Stimulated activated CD4-positive, alpha-beta T cell treated with anti-CD3 and anti-CD28 coated beads, Interleukin-1b, Interleukin-23, amount 100 ng/mL, for 48 hours (primary cell): ENCODE measurements at places on chromosomes 5 and 9.
A peak's percentile ranks its signal among the peaks of the same experiment; 100 is the strongest.

DNA sequence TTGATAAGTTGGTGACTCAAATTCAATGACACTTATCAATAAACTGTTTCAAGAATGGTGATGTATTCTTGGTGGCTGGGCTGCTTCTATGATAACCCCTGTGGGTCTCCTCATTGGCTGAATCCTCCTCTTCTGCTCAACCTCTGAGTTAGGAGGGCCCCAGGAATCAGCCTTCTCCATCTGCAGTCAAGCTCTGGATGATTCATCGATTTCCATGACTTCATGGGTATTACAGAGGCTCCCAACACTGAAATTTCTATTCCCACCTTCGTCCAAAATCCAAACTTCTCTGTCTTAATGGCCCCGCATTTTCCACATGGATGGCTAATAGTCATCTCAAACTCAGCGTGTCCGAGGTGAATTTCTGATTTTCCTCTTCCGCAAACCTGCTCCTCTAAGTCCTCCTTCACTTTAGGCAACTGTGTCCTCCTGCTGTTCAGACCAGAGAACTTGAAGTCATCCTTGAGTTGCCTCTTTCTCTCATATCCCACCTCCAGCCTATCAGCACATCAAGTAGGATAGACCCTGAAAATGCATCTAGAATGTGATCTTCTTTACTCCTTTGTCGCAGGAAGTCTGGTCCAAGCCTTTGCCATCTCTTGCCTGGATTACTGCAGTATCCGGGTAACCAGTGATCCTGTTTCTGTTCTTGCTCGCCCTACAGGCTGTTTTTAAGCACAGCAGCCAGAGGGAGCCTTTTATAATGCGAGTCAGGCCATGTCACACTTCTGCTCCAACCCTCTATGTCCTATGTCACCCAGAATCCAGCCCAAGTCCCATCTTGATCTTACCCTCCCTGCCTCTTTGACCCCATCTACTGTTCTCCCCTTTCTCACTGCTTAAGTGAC, 41.4 kb upstream of the IL7R start:
- peak; percentile 59 for DNase-seq

GRCh38 chr5:173926359-173926758, 38.2 kb downstream of the CPEB4 start:
- no peak for DNase-seq

DNA sequence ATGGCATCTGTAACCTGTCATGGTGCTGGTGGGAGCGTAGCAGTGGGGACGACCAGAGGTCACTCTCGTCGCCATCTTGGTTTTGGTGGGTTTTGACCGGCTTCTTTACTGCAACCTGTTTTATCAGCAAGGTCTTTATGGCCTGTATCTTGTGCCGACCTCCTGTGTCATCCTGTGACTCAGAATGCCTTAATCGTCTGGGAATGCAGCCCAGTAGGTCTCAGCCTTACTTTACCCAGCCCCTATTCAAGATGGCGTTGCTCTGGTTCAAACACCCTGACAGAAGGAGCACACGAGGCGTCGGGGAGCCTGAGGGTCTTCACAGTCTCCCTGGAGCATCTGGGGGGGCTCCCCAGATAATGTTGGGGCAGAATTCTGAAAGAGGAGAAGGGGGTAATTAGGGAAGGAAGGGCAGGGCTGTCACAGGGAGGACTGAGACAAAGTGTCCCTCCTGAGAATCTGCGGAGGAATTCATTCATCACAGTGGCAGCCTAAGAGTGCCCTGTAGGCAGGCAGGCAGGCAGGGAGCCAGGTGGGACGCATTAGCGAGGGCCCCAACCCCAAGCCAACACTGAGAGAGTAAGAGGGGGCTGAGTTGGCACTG, 21.3 kb upstream of the NCS1 start:
- no peak for DNase-seq

GRCh38 chr5:153237671-153238332, 252.7 kb upstream of the GRIA1 start:
- no peak for DNase-seq

- DNase-seq: no peak
These were observed 368.3 kb downstream of the ENC1 start for GRCh38 chr5:74272024-74272775.

GRCh38 chr5:93299681-93300308, 281.2 kb downstream of the NR2F1-AS1 start:
- no peak for DNase-seq

DNA sequence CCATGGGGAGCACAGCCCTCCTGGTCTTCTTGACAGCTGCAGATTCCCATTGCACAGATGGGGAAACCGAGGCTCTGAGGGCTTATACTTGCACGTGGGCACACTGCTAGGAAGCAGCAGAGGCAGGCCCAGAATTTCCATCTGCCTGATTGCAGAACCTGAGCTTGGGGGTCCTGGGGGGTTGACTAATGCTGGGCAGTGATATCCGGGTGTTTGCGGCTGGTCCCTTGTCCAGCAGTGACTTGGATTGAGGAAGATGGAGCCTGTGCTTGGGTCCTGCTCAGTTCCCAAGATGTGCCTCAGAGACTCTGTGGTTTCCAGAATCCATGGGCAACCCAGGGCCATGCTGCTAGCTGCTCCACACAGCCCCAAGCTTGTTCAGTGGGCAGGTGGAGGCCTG, 91.2 kb downstream of the PHF2 start:
- DNase-seq: no peak

DNA sequence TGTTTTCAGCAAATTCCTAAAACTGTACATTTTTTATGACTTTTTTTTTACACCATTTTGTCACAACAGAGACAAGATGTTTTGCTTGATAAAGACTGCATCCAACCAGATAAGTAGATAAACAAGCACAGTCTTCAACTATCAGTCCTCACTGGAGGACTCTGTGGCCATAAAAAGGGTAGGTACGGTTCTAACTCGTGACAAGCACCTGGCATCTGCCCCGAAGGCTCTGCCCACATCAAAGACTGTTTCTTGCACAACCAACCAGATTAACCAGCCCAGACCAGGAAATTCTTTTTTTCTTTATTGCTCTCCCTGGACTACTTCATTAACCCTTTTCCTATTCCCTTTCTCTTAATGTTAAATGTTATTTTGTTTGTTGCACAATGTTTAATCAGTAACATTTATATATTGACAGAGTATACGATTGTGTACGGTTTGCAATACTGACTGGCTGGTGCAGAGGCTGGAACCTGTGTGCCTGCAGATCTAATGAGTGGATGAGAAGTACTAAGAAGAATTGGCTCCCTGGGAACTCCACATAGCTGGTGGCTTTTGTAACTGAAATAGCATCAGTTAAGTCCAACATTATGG, 74.1 kb downstream of the SERINC5 start:
- DNase-seq: peak; percentile 42

GRCh38 chr5:37831821-37832534, 7.9 kb downstream of the GDNF start:
- no peak for DNase-seq

DNA sequence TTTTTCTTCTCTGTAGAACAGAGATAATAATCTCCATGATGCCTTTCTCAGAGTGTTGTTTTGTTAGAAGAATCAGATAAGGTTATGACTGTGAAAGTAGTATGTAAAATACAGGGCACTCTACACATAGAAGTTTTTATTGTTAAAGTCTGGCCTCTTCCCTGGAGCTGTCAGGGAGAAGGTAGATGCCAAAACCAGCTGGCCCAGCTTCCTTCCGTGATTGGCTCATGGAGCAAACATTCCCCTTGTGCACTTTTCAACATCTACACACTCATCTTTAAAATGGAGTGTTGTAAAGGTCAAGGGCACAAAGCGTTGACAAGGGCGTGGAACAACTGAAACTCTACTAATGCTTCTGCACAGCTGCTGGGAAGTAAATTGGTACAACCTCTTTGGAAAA, 7.4 kb upstream of the RNF183 start:
- DNase-seq: no peak

DNA sequence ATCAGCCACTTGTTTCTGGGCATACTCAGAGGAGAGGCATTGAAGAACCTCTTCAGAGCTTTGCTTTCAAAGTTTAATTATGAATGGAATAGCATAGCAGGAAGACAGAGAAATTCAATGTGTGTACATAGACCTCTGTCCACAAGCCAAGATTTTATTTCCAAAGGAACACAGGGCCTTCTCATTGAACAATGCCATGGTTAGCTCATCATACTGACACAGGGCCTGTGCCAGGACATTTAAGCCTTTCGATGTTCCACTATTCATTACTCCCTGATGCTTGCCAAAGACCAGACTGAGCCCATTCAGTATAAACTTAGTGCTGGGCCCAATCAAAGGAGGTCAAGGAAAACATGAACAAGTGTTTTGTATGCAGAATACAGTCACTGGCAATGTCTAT, 280.8 kb downstream of the FBXL17 start:
- no peak for DNase-seq

- DNase-seq: peak; percentile 20
These were observed 105.7 kb upstream of the RAPGEF1 start for GRCh38 chr9:131845305-131846298.
